NCI-H226 (cell line): ENCODE measurements at places on chromosomes 6 and 20.

- DNase-seq = no peak
These were observed 401.6 kb upstream of the SULF2 start for GRCh38 chr20:48186915-48187314.

GRCh38 chr6:32851025-32851424 is 2.5 kb downstream of the TAP1 start:
- DNase-seq = no peak

DNA sequence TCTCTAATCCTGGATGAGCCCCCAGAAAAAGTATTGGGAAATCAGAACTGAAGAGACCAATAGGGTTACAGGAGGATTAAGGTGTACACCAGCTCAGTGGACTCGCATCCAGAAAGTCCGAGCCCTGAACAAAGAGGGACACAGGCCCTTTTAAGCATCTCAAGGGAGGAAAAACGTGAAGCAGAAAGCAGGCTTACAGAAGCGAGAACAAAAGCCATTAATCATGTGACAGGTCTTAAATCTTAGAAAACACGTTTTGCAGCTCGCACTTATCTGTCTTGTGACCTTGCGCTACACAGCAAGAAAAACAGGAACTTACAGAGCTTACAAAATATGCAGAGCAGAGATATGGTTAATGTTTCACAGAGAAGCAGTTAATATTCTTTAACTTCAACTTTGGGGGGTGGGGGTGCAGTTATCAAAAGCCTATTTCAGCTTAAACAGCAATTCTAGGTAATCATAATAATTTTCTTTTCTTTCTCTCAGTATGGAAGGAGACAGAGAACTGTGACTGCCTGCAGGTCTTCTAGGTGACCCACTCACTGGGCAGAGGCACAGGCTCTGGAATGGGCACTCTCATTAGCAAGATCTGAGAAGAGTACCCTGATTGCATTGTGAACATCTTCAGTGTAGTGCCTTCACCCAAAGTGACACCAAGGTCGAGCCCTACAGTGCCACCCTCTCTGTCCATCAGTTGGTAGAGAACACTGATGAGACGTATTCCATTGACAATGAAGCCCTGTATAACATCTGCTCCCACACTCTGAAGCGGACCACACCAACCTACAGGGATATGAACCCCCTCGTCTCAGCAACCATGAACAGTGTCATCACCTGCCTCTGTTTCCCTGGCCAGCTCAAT is 65.0 kb upstream of the MOCS1 start:
- no peak for DNase-seq

GRCh38 chr20:35039146-35039545 is 53.5 kb downstream of the TRPC4AP start:
- no peak for DNase-seq

- DNase-seq = no peak
These were observed 537.9 kb downstream of the TENT5A start for GRCh38 chr6:81214414-81215091.
